ENCODE measurements at places on chromosomes 3 and 15.

- no peak for DNase-seq
Observed at GRCh38 chr3:139339219-139339906, 4.5 kb upstream of the MRPS22 start.

DNA sequence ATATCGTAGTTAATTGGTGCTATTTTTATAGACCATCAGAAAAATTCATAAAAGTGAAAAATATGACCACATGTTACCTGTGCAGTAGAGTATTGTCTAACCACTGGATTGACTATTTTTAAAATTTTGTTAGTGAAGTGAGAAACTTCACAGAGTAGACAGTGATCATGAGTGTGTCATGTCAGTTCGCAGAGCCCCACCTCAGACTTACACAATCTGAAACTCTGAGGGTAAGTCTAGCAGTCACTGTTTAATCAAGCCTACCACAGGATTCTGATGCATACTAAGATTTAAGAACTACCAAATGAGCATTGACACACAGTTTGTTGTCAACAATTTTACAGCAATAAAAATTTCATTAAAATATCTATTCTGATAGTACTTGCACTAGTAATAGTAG lies 552.9 kb upstream of the SUCLG2 start:
- DNase-seq: no peak

DNA sequence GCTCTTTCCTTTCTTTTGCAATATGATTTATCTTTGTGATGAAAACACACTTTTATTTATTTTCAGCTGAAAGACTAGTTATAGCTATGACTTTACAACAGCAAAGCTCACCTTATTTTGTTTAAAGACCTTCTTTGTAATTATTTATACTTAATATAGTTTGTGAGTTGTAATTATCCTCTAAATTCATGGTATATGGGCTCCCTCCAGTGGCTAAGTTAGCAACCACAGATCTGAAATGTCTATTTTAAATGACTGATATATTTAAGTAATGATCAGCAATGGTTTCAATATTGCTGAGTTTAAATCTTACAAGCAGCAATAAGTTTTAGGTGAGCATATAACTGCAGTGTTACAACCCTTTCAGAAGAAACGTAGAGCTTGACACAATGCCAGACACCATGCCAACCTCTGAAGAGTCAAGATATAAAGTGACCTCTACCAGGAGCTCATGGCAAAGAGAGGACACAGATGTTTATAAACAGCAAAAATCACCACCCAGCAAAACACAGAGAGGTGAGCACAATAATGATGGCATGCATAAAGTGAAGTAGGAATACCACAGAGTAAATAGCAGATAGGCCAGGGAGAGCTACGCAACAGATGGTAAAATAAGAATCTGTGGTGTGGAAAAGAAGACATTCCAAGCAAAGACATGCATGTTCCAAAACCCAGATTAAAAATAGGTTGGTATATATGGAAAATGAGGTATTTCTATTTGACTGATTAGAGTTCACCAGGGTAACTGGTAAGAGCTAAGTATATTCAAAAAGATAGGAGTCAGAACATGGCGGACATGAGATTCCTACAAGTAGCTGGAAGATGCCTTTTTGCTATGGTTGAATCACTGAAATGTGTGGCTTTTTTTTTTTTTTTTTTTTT lies 143.7 kb upstream of the ZNF385D start:
- DNase-seq: peak; percentile 6

GRCh38 chr3:86594838-86595237 lies 396.1 kb downstream of the VGLL3 start:
- no peak for DNase-seq

DNA sequence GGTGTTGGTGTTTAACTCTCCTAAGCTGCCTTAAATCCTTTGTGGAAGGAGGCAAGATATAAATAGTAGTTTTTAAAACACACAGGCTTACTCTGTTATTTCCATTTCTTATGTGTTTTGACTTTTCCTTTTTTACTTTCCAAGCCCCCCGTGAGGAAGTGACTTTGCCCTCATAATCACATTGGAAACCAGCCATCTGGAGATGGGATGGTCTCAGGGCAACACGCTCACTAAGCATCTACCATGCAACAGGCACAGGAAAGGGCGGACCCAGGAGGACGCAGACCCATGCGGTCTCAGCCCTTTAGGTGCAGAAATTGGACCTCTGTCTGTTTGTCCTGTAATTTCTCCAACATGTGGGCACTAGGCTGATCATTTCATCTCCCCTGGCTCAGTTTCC lies 115.7 kb downstream of the PDZRN3 start:
- no peak for DNase-seq

DNA sequence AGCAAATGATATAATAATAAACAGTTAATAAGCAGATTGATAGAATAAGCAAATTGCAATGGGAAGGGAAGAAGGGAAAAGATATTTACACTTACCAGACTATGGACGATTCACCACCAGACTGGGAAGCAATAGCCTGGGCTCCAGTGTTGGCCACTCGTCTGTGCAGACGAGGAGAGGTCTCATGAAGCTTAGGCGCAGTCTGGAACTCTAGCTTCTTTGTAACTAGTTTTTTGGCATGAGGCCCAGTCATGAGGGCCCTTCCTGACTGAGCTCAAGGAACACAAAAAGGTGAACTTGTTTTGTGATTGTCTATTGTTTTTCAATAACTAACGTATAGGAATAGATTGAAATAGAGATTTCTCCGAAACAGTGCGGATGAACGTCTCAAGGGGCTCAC lies 63.3 kb upstream of the GATM start:
- no peak for DNase-seq

- DNase-seq: no peak
Observed at GRCh38 chr3:88882121-88882520, 225.3 kb upstream of the EPHA3 start.

- no peak for DNase-seq
Observed at GRCh38 chr3:71154846-71155245, 428.7 kb downstream of the FOXP1 start.

GRCh38 chr3:147406028-147406931 lies at the start of gene ZIC4:
ZIC4 (minus strand) TSS chr3:147406543; CDS start chr3:147402797, 3,746 bp downstream.
- DNase-seq: no peak

DNA sequence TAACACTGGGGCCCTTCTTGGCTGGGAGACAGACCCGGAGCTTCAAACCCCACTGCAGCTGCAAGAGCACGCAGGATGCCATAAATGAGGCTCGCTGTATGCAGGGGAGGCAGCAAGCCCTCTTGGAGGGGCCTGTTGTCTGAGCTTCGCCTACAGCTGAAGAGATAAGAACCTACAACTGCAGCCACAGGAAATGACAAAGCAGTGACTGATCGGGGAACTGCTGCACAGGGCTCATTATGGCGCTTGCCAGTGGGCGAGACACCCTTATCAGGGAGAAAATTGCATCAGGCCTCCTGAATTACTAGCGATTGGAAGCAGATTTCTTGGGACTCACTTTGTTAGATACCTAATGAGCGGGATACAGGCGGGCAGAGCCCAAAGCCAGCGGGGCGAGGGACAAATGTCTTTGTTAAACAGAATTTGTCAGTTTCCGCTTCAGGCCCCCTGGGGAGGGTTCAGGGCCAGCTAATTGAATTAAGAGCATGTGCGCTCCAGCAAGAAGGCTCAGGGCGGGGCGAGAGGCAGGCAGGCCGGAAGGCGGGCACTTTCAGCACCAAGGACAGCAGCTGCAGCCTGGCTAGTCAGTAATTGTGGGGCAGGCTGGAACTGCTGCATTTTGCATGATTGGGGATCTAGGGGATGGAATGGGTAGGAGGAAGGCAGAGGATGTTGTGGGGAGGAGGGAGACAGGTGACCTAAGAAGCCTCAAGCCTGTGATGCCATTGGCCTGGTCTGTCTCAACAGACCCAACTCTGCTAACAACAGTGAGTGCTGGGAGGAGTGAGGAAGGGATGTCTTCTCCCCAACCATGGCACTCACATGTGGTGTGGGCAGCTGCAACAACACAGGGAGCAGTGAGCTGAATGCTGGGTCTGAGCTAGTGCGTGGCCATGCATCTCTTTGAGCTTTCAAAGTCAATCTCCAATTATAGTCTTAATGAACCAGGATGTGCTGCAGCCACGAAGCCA lies 55.3 kb downstream of the CCDC33 start:
- peak; percentile 60 for DNase-seq

DNA sequence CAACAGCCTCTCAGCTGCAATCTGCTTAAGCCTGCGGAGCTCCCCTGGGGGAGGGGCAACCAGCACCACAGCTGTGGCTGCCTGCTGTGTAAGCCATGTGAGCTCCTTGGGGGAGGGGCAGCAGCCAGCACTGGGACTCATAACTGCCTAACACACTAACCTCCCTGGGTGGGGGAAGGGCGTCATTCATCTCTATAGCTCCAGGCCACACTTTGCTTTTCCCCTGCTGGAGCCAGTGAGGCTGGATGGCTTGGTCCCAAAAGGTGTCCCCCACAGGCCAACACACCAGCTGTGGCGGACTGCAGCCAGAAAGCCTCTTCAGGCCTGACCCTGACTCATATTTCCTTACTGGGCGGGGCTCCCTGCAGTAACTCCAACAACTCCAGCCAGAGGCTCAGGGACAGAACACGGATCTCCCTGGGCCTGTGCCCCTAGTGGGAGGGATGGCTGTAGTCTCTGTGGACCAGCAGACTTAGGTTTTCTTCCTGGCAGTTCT lies 129.8 kb downstream of the PPM1L start:
- no peak for DNase-seq
